Aorta (tissue), 5 donors: ENCODE measurements at places on chromosomes 7 and 10.

- DNase-seq: no peak
Measured at GRCh38 chr7:45484094-45484493, 90.1 kb upstream of the ADCY1 start.

- DNase-seq: no peak
Measured at GRCh38 chr7:824081-824480, 8.2 kb upstream of the SUN1 start.

- DNase-seq: no peak
Measured at GRCh38 chr10:63707254-63707910, 186.2 kb downstream of the REEP3 start.

DNA sequence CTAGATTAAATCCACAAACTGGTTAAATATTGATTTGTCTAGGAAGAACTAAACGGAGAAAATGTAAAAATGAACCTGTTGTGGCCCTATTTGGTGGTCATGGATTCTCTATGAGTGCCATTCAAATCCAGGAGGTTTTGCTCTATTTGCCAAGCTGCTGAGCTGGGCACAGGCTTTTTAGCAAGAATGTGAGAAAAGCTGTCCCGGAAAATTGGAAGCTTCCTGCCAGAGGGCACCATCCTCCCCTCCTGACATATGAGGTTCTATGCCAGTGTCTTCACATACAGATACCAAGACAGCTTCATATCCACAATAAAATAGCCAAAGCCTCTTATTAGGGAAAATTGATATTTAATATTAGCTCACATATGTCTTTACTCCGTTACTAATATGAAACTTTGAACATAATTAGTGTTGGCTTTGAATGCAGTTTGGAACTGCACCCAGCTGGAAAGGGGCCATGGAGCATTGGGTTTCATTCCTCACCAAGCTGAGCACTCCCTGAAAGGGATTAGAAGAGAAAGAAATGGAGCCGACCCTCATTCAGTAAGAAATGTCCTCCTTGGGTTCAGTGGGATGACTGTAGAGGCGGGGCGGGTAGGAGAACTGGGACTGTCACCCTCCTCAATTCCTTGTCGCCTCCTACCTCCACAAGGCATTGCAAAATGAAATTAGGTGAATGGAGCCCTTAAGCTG is 47.8 kb downstream of the NRCAM start:
- no peak for DNase-seq

- DNase-seq: no peak
Measured at GRCh38 chr7:66125052-66125694, 10.5 kb downstream of the CRCP start.

GRCh38 chr7:99372275-99373090 is 2.0 kb upstream of the ARPC1B start:
- no peak for DNase-seq

DNA sequence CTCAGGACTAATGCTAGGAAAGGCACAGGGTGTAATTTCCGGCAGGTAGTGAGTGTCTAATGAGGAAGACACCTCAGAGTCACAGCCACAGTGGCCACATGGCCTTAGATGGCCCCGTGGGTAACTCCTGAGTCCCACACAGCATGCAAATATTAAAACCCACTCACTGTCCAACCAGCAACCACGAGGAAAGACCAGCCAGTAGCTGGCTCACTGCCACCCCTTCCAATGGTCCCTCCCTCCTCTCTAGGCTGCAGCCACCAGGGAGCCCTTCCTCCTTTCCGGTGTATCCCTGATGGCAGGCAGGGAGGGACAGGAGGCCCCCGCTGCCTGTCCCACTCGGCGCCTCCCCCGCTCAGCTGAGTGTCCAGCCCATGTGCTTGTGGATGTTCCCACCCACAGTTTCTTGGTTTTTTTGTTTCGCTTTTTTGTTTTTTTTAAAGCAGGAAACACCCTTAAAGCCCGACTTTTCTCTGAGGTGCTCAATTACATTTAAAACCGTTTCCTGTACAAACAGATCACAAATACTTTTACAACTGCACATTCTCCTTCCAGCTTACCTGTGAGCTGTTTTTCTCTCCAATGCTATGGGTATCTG is 9.2 kb downstream of the BNIP3 start:
- no peak for DNase-seq

DNA sequence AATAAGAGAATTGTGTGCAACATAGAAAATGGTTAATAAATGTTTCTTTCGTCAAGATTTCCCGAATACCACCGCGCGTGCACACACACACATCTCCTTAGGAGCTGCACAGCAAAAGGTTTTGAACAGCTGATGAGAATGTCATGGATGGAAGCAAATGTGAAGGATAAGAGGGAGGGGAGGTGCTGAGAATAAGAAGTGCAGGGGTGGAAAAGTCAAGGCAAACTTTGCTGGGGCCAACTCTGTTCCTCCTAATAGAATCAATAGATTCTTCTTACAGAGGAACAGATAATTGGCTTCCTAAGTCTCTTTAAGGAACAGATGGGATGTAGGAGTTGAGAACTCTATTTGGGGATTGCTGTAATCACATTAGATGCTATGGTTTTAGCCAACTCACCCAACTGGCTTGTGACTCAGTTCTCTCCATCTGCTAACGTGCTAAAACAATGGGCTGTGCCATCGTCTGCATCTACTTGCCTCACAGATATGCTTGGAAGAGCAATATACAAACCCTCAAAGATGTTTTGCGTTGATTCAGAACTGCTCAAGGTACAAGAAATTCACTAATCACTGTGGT is 408.2 kb upstream of the CELF2 start:
- no peak for DNase-seq

DNA sequence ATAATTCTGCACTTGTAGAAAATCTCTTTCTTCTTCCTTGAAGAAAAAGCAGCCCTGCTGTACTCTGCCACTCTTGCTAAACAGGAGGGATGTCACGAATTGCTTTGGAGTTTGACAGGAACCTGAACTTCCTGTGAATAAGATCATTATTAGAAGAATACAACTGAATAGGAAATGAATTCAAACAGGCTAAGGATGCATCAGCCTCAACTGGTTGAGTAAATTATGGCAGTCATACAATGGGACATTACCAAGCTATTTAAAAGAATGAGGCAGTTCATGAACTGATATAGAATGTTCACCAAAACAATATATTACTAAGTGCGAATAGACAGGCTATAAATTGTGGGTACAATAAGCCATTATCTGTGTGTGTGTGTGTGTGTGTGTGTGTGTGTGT is 97.1 kb upstream of the DOCK1 start:
- no peak for DNase-seq

DNA sequence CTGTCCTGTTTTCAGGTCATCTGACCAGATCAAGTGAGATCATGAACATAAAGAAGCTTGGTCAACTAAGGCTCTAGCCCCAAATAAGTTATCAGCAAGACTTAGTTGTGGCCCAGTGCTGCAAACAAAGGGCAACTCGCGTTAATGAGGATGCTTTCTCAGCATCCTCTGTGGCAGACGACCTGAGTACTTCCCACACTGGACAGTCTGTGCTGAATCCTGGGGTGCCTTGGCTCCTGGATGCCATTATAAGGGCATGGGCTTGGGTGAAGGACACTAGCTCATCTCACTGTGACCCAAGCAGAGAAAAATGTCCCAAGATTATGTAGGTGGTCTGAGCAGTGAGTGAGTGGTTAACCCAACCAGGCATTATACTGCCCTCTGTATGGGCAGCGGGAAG is 13.9 kb downstream of the CPA5 start:
- DNase-seq: no peak

DNA sequence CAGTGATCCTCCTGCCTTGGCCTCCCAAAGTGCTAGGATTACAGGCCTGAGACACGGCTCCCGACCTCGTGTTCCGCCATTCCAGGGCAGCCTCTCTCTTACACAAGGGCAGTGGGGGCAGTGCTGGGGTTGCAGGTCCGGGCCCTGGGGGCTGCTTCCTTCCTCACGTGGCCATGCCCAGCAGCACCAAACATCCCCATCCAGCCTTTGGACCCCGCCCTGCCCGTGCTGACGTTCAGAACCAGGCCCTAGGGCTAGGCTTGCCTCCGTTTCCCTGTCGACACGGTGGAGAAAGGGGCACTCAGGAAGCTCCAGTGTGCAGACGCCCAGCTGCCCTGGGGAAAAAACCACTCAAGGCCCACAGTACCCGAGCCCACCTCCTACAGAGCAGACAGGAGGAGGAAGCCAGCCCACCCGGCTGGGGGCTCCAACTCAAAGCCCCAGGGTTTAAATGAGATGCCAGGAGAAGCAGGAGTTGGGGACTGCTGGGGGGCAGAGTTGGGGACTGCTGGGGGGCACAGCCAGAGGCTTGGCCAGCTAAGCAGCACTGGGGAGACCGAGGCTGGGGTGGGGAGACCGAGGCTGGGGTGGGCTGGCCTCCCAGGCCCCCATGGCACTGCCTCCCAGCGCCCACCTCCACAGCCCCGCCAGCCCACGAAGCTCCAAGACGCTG is 35.9 kb downstream of the ADAP1 start:
- DNase-seq: peak; percentile 60

DNA sequence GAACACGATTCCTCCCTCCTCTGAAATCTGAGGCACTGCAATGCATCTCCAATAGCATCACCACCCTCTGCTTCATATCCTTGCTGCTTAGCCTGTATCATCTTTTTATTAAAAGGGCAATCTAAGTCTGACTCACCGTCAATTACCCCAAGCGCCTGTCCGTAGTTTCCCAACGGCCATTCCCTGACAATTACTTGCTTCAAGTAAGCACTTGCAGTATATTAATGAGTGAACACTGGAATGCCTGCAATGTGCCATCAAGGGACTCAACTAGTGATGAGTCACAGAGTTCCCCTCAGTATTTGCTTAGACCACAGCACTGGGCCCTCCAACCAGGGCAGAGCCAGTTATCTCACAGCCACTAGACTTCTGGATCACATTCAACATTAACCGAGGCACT is 19.5 kb upstream of the PPP1R3C start:
- no peak for DNase-seq

- DNase-seq: no peak
Measured at GRCh38 chr7:143960813-143961610, 6.4 kb downstream of the OR2F1 start.

GRCh38 chr7:135386776-135387175 is 123.1 kb downstream of the CNOT4 start:
- DNase-seq: no peak

DNA sequence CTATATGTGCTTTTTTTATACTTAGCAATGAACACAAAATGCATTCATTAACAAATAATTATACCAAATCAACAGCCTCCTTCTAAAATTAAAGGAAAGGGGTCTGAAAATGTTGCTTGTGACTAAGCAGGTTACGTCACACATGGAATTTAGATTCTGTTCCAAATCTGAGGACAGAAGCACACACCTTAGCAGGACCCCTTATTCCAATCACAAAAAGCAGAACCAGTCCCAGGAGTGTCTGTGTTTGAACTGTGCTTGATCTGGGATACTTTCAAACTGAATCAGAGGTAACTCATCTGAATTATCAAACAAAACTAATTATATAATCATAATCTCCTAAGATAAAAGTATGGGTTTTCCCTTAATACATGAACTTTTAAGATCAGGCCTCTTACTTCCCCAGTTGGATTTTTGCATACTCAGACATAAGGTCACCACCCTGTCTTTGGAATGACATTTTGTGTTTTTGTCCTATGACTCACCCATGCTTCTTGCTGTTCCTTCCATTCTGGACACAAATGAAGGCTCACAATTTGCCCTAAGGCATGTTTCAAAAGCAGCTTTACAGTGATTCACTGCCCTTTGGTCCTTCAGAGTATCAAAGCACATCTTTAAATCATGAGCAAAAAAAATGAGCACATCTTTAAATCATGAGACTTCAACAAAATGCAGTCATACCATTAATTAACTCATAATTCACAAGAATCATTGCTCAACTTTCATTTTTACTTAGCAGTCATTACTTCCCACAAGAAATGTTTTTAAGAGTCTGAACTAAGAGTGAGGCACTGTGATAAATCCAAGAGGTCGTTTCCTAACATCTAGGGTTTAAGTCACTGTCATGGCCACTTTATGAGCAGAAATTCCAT is 35.5 kb downstream of the SEMA3C start:
- no peak for DNase-seq

GRCh38 chr10:78853864-78854263 is 214.9 kb upstream of the ZMIZ1 start:
- no peak for DNase-seq

GRCh38 chr7:128890306-128891109 is 20.0 kb downstream of the KCP start:
- DNase-seq: no peak

DNA sequence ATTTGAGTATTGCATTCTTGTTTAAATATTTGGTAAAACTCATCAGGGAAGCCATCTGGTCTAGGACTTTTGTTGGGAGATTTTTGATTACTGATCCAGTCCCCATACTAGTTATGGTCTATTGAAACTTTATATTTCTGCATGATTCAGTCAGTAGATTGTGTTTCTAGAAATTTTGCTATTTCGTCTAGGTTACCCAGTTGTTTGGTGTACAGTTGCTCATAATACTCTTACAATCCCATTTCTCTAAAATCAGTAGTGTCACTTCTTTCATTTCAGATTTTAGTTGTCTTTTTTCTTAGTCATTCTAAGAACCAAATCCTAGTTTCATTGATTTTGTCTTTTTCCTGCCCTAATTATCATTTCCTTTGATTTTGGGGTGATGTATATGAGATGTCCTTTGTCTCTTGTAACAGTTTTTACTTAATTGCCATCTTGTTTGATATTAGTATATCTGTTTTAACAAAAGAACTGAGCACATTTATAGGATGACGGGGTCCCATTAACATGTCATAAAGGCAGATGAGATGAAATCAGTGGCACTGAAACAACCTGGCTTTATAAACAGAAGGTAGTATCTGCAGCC is 7.9 kb downstream of the MALSU1 start:
- DNase-seq: no peak

DNA sequence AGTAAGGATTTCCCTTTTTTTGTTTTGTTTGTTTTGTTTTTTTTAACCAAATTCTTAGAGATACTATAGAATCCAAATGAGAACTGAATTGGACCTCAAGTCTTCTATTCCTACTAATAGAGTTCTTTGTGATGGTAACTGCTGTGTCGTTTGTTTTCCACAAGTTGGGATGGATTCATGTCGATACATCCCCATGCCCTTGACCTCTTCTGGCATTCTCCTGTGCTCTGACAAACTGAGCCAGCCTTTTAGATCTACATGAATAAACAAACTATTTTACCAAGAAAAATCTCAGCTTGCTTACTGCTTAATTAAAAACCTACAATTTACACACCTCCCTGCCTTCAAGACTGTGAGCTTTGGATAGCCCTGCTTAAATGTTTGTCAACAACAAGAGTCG is 3.9 kb downstream of the ZNF22 start:
- DNase-seq: no peak

DNA sequence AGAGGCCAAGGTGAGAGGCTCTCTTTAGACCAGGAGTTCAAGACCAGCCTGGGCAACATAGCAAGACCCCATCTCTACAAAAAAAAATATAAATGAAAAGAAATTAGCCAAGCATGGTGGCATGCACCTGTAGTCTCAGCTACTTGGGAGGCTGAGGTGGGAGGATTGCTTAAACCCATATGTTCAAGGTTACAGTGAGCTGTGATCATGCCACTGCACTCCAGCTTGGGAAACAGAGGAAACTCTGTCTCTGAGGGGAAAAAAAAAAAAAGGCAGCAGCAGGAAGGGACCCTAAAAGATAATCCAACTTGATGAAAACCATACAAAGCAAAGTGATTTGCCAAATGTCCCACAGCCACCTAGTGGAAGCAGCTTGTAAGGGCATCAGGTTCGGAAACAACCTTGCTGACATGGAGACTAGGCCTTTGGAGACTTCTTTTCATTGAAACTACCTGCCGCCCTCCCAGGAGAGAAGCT is 15.6 kb upstream of the PBLD start:
- no peak for DNase-seq
